ENCODE measurements at places on chromosomes 16 and 17. TPM values are rescaled to one million over a fixed set of nuclear protein-coding genes. Genes with fewer than 3 reads are reported as not detected.

GLTPD2 gene
- 12.5 TPM for polyA plus RNA-seq

ANKRD40CL gene
- polyA plus RNA-seq = 0.30 TPM

ACSF2 gene
- 111 TPM for polyA plus RNA-seq

MT1A gene
- not detected for polyA plus RNA-seq

KCNH6 gene
- polyA plus RNA-seq = 2.5 TPM

RBFOX1 gene
- polyA plus RNA-seq = 3.9 TPM

ASGR1 gene
- 8.6 TPM for polyA plus RNA-seq

UTS2R gene
- 0.71 TPM for polyA plus RNA-seq

TMEM114 gene
- polyA plus RNA-seq = 0.21 TPM

CDRT15L2 gene
- not detected for polyA plus RNA-seq

KCNG4 gene
- polyA plus RNA-seq = 0.03 TPM

GNAO1 gene
- polyA plus RNA-seq = 6.3 TPM

DPEP3 gene
- not detected for polyA plus RNA-seq

ORC6 gene
- polyA plus RNA-seq = 35.9 TPM
